ENCODE measurements at places on chromosomes 5 and 9.

GRCh38 chr5:171628633-171628974 is 157.0 kb upstream of the SMIM23 start:
- no peak for DNase-seq

DNA sequence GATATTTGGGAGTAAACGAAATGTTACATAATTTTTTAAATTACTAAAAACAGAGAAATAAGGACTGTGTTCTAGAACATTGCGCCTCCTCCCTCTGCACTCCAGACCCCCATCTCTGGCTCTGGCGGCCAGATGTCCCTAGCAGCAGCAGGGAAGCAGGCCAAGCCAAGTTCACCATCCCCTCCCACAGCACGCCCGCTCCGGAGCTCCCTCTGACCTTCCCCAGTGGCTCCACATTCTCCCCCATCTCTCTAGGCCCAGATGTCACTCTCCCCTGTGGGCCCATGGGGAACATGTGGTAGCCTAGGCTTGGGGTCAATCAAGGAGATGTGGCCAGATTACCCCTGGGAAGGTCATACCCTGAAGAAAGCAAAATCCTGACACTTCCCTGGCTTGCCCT is 6.3 kb upstream of the WNK2 start:
- DNase-seq = no peak

GRCh38 chr5:145237843-145238242 is 597.3 kb downstream of the PRELID2 start:
- no peak for DNase-seq

- no peak for DNase-seq
These were observed 168.1 kb downstream of the ROR2 start for GRCh38 chr9:91781906-91782305.

GRCh38 chr9:133512253-133513213 is 12.2 kb downstream of the MYMK start:
- no peak for DNase-seq

DNA sequence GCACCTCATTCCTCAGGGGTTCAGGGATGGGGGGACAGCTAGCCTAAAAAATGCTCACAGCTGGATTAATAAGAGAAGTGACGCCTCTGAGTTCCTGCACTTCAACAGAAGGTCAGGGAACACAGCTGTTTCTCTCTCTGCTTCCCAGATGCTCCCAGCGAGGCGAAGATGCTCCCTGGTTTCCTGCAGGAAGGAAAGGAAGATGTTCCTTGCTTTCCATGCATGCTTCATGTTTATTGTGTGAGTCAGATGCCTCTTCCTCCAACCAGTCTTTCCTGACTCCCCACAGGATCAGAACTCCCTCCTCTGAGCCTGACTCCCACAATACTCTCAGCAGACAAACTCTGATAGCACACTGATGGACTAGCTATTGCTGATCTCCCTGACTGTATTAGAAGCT is 71.9 kb downstream of the MFAP3 start:
- DNase-seq = no peak

GRCh38 chr9:137431416-137431931 is 8.3 kb downstream of the NOXA1 start:
- DNase-seq = no peak

DNA sequence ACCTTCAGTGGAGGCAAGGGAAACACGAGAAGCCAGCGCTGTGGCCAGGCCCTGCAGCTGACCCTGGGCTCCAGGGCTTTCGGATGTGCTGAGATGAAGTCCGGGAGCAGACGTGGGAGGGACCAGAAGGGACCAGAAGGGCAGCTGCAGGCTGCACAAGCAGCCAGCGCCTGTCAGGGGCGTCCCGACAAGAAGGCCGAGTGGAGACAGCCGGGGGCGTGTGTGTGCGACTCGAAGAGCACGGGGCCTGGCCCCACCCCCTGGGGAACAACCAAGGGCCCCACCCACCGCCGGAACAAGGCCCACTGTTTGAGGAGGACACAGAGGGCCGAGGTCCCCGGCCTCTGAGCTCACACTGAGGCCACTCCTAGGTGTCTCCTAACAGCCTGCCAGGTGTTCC is 31.4 kb downstream of the SLC12A7 start:
- DNase-seq = no peak

GRCh38 chr5:114062932-114063867 is 298.7 kb upstream of the KCNN2 start:
- no peak for DNase-seq
